ENCODE measurements at places on chromosomes 5 and 9.

GRCh38 chr9:34633851-34634550, 3.6 kb downstream of the SIGMAR1 start:
- peak; percentile 38 for DNase-seq

GRCh38 chr5:119792161-119792799, 162.9 kb downstream of the FAM170A start:
- no peak for DNase-seq

- DNase-seq: no peak
These were observed 226.5 kb upstream of the TUT7 start for GRCh38 chr9:86580688-86581087.

- DNase-seq: no peak
These were observed 209.0 kb upstream of the RPS23 start for GRCh38 chr5:82487131-82487530.

DNA sequence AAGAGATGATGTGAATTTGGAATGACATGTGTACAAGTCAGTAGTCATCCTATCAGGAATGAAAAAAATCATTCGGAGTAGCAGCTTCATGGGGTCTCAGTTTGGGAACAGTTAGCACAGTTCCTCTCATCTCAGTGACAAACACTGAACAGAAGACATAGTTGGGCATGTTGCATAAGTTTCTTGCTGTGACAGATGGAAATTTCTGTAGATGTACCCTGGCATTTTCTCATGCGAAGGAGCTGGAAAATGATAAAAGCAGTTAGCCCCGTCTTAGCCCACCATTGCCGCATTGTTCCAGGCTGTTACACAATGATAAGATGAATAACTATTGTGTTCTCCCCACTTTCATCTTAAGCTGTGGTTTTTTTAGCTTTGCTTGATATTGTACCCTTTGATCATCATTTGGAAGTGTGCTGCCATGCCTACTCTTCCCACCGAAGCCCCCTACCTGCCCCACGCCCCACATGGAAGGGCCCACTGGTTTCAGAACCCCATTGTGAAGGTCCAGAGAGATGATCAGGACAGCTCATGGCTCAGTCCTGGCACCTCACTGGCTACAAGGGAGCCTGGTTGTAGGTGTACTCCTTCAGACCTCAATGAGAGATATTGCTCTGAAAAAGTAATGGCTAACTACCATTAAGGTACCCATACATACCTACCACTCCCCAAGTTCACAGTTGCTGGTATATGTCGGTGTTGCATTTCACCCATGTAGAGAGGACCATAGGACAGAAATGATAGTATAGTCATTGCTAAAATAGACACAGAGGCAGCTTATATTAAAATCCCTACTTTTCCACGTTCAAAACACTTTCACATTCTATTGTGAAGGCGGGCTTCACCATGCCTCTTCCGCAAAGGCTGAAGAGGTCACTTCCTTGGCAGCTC, 38.8 kb downstream of the SFXN1 start:
- no peak for DNase-seq

GRCh38 chr9:101579711-101580545, 14.8 kb downstream of the PPP3R2 start:
- DNase-seq: no peak

DNA sequence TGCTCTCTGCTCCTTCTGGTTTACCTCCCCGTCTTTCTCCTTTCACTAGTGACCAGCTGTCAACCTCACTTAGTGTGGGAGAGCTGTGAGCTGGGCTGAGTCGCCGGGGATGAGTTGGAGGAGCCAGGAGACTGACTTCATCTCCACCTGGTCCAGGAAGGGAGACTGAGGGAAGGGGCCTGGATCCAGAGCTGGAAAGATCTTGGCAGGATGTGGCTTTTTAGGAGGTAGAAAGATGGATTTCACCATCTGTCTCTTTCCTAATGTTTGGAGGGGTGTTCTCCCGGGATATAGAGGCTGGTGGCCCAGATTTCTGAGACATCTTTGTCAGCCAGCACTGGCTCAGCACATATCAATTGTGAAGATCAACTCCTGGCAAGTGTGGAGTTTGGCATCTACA, 37.1 kb upstream of the TNC start:
- DNase-seq: no peak

GRCh38 chr5:1831257-1831656, 30.1 kb downstream of the NDUFS6 start:
- no peak for DNase-seq

GRCh38 chr9:124500028-124500795, 7.0 kb downstream of the NR5A1 start:
- no peak for DNase-seq

GRCh38 chr5:30108051-30108450, 1085.4 kb upstream of the CDH6 start:
- DNase-seq: no peak

DNA sequence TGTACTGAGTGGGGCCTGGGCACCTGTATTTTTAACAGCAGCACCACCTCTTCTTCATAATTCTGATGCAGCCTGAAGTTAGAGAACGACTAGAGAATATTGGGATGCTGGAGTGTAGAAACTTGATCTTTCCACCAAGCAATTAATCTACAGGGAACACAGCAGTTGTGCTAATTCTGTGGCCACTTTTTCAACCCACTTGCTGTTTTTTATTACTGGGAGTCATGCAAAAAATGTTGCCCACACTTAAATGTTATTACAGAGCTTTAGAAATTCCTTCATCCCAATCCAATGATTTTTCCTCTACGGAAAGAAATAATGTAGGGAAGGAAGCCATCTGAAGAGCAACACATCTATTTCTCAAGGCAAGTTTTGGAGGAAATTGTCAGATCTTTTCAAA, 190.9 kb upstream of the TUT7 start:
- no peak for DNase-seq

- no peak for DNase-seq
These were observed 437.7 kb upstream of the MEF2C start for GRCh38 chr5:89320421-89321277.

Data from stimulated activated CD4-positive, alpha-beta T cell treated with anti-CD3 and anti-CD28 coated beads, TNF-alpha, amount 100 ng/mL, for 48 hours (primary cell).